ENCODE measurements at places on chromosomes 12 and 14. TPM values are rescaled to one million over a fixed set of nuclear protein-coding genes. Genes with fewer than 3 reads are reported as not detected.
A peak's percentile ranks its signal among the peaks of the same experiment; 100 is the strongest.

Gene MIP
- not detected for total RNA-seq

Gene CCDC77
- 2.4 TPM for total RNA-seq

Gene PTPRB
- 22.9 TPM for total RNA-seq

Gene MEG3
- total RNA-seq = 10.6 TPM

Gene CMKLR1
- 4.2 TPM for total RNA-seq

Gene KIF5A
- 6.2 TPM for total RNA-seq

Gene SIX1
- total RNA-seq = 0.14 TPM

Gene KRR1
- 18.2 TPM for total RNA-seq

Gene KRT75
- total RNA-seq = not detected

- no peak for DNase-seq
- no peaks in the 10 kb centered on the region for H3K36me3 ChIP-seq
- H3K27ac ChIP-seq = no peak overlapping the region
- H3K4me3 ChIP-seq = no peak overlapping the region
Measured at GRCh38 chr12:121719926-121720414, 7.4 kb downstream of the TMEM120B start.

- no peaks in the 10 kb centered on the region for H3K27me3 ChIP-seq
- H3K27ac ChIP-seq = peak overlapping the region; percentile 49
- H3K4me1 ChIP-seq = peaks cover 4% of the 10 kb centered on the region
- no peak overlapping the region for H3K4me3 ChIP-seq
Measured at GRCh38 chr12:106281056-106281782, 21.3 kb upstream of the TCP11L2 start.

GRCh38 chr12:1622406-1622805 lies 6.6 kb upstream of the WNT5B start:
- H3K27ac ChIP-seq = no peak overlapping the region
- no peaks in the 10 kb centered on the region for H3K36me3 ChIP-seq
- DNase-seq = no peak

DNA sequence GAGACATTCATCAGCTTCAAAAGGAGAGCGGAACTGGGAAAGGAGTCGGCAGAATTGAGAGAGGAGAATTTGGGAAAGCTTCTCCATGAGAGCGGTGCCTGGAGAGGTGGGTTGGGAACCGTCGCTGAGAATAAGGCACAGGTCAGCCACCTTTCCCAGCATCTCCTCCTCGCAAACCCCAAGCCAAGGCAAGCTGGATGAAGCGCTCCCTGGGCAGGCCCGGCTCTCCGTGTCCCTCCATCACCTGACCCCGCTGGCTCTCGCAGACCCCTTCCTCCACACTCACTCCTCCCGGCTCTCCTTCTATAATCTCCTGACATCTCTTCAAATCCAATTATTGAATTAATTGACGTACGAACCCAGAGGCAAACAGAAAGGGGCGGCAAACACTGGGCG lies 18.9 kb upstream of the ATP5MC2 start:
- no peaks in the 10 kb centered on the region for H3K36me3 ChIP-seq
- no peak for DNase-seq
- H3K27me3 ChIP-seq = peaks cover 84% of the 10 kb centered on the region
- peaks cover 25% of the 10 kb centered on the region for H3K4me1 ChIP-seq
- H3K27ac ChIP-seq = no peak overlapping the region

DNA sequence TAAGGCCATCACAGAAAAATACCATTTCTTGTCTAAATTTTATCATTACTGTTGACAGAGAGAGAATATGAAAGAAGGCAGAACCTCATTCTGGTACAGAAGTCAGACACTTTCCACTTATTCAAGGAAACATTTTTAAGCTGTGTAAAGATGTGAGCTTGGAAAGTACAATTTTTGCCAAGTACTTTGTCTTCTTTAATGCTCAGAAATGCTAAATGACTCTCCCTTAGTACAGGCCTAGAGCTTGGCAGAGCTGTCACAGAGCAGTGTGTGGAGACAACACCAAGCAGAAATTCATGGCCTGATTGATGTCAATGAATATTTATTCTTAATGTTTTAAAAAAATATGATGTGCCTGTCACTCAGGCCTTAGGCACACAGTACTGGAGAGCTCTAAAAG lies 20.7 kb downstream of the NT5DC3 start:
- H3K4me3 ChIP-seq = no peak overlapping the region
- no peaks in the 10 kb centered on the region for H3K36me3 ChIP-seq
- DNase-seq = no peak
- H3K27me3 ChIP-seq = no peaks in the 10 kb centered on the region

DNA sequence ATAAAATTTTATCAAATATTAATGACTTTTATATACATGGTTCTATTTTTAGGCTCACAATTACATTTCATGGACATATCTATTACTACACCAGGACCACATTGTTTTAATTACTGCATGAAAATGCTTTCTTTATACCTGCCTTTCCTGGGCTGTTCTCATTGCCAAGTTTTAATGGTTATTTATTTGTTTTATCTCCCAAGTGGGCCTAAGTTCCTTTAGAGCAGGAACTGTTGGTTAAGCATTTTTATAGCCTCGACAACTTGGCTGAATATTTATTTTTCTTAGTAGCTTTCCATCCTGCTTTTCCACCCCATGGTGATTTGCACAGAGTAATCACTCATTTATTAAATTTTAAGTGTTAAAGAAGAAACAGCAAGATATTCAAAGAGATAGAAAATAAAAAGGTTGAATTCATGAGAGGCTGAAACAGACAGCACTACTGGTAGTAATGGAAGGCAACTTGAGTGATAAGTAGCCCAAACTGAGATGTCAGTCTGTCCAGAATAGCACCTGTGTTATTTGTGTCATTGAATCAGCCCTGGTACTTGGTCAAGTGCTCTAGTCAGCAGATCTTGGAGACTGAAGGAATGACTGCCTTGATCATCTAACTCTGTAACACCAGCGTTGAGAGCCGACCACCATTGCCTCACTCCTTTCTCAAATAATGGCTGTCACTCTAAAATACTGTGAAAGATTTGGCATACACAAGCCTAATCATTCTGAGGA lies 119.1 kb upstream of the EGLN3 start:
- H3K27ac ChIP-seq = no peak overlapping the region
- DNase-seq = no peak
- H3K4me1 ChIP-seq = no peaks in the 10 kb centered on the region
- no peaks in the 10 kb centered on the region for H3K36me3 ChIP-seq

- no peak for DNase-seq
- H3K4me1 ChIP-seq = no peaks in the 10 kb centered on the region
- H3K36me3 ChIP-seq = no peaks in the 10 kb centered on the region
- H3K27me3 ChIP-seq = peaks cover 48% of the 10 kb centered on the region
- no peak overlapping the region for H3K4me3 ChIP-seq
Measured at GRCh38 chr12:53870117-53870516, 68.5 kb upstream of the HOXC13 start.

- H3K36me3 ChIP-seq = no peaks in the 10 kb centered on the region
- peak; percentile 70 for DNase-seq
- H3K4me3 ChIP-seq = no peak overlapping the region
- no peaks in the 10 kb centered on the region for H3K27me3 ChIP-seq
Measured at GRCh38 chr14:76917158-76917596, 91.0 kb downstream of the LRRC74A start.

GRCh38 chr12:107684990-107685359 lies 624 bp upstream of the PWP1 start:
- H3K27ac ChIP-seq = peak overlapping the region; percentile 84
- H3K27me3 ChIP-seq = no peaks in the 10 kb centered on the region
- peak overlapping the region; percentile 70 for H3K4me3 ChIP-seq
- peak; percentile 21 for DNase-seq
- peaks cover 18% of the 10 kb centered on the region for H3K4me1 ChIP-seq
- H3K36me3 ChIP-seq = no peaks in the 10 kb centered on the region

DNA sequence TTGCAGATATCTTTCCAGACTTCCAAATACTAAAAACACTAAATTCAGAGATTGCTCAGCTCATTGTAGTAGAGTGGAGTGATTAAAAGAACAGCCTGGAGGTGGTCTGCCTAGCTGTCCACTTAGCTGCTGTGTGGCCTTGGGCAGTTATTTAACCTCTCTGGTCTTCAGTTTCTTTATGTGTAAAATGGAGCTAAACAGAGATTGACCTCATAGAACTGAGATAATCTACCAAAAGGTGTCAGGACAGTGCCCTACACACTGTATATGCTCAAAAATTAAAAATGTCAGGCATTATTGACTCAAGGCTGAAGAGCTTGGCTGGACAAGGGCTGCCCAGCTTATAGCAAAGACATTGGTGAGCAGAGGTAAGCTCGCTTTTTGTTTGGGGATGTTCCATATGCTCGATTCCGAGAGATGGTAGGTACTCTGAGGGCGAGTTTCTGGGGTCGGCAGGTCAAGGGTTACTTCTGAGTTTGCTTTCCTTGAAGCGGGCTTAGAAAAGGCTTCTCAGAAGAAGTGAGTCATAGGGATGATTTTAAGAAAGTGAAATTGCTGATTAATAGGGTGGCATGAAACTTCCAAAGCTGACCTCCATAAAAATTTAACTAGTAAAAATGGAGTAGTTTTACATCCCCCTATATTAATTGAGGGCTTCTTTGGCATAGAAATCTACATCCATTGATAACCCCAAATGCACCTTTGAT lies 107.5 kb downstream of the GPATCH2L start:
- no peak overlapping the region for H3K4me3 ChIP-seq
- no peaks in the 10 kb centered on the region for H3K36me3 ChIP-seq
- H3K27me3 ChIP-seq = no peaks in the 10 kb centered on the region
- no peak overlapping the region for H3K27ac ChIP-seq
- DNase-seq = no peak
- no peaks in the 10 kb centered on the region for H3K4me1 ChIP-seq

DNA sequence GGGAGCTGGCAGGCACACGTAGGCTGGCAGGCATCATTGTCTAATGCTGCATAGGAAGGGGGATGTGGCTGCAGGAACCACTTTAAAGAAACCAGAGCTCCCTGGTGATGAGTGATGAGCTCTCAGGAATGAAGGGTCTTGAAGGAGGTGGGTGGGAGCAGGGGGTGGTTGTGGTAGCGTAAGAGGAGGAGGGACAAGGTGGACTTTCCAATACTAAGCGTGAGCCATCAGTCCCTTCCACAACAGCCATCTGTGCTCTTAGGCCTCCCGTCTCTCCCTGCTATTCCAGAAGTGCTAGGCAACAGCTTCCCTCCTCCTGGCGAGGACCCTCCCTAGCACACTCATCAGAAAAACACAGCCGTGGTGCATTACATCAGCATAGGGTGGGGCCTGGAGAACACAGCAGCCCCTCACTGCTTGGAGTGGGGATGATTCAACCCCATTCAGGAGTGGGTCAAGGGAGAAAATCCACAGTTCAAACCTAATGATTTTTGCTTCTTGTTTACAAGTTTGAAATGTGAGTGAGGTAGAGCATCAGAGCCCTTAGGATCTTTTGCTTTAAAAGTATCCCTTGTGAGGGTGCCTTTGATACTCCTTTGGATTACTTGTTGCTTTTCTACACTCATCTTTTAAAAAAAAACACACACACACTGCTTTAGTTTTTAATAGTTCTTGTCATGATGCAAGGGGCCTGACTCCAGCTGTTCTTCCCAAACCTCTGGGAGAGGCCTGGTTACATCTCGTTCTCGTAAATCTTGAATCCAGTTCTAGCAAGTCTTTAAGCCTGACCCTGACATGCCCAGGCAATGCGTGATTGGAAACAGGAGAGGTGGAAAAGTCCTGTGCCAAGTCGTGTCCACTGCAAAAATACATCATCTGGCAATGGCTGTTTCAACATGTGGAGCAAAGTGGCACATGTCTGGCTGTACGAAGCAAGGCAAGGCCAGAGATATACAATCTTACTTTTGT lies 356.4 kb upstream of the DDHD1 start:
- no peaks in the 10 kb centered on the region for H3K36me3 ChIP-seq
- no peak overlapping the region for H3K4me3 ChIP-seq
- peak; percentile 37 for DNase-seq
- H3K4me1 ChIP-seq = peaks cover 11% of the 10 kb centered on the region
- no peaks in the 10 kb centered on the region for H3K27me3 ChIP-seq
- peak overlapping the region; percentile 74 for H3K27ac ChIP-seq

DNA sequence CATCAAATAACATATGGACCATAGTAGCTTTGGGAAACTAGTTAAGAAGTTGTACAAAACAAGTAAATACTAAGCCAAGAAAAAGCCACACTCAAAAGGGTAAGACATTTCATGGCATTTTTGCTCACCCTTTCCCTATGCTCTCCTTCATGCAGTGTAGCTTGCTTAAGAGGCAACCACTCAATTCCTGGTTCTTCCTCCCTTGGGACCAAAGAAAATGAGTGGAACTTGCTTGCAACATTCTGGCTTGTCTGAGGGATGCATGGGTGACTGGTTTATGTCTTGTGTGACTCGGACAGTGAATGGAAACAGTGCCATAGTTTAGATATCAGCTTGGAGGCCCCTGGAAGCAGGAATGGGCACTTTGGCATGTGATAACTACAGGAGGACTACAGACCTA lies 252.0 kb upstream of the ARID2 start:
- DNase-seq = no peak
- H3K27me3 ChIP-seq = no peaks in the 10 kb centered on the region
- no peaks in the 10 kb centered on the region for H3K4me1 ChIP-seq
- H3K4me3 ChIP-seq = no peak overlapping the region

GRCh38 chr12:12804011-12804410 lies 9.1 kb upstream of the DDX47 start:
- peaks cover 4% of the 10 kb centered on the region for H3K4me1 ChIP-seq
- H3K4me3 ChIP-seq = no peak overlapping the region
- H3K27me3 ChIP-seq = no peaks in the 10 kb centered on the region
- no peak for DNase-seq
- peak overlapping the region; percentile 87 for H3K27ac ChIP-seq
- no peaks in the 10 kb centered on the region for H3K36me3 ChIP-seq

- no peaks in the 10 kb centered on the region for H3K36me3 ChIP-seq
- H3K4me3 ChIP-seq = no peak overlapping the region
- H3K27ac ChIP-seq = no peak overlapping the region
- H3K4me1 ChIP-seq = peaks cover 9% of the 10 kb centered on the region
Measured at GRCh38 chr12:52087961-52088820, 8.7 kb downstream of the SMIM41 start.

DNA sequence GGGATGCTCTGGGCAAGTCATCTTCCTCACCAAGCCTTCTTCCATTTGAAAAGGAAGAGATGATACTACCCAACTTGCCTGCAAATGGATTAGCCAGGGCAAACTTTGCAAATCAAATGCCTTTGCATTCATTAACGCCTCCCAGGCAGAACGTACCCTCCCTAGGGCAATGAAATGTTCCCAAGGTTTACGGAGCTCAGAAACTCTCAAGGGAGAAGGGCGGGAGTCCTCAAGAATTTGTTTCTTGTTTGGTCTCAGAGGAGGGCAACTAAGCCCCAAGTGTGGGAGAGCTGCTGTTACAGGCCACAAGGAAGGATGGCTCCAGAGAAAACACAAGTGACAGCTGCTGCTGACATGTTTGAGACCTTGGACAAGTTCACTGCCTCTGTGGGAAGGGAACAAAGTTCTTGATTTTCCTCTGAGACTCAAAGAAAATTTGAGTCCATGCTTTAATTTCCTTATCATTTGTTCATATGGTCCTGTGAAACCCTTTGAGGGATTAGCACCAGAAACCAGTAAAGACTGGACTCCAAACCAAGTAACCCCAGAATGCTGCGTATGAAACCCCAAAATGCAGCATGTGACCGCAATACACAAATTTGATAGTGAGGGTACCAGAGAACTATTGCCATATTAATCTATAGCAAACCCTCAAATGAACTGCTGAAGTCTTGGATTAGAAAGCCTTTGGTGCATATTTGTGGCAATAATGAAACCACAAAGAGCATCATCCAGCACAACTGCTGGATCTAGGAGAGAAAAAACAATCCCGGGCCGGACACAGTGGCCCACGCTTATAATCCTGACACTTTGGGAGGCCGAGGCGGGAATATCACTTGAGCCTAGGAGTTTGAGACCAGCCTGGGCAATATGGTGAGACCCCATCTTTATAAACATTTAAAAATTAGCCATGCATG lies 22.9 kb downstream of the SPTB start:
- no peak overlapping the region for H3K27ac ChIP-seq
- H3K36me3 ChIP-seq = no peaks in the 10 kb centered on the region
- no peaks in the 10 kb centered on the region for H3K4me1 ChIP-seq
- no peak for DNase-seq
- H3K27me3 ChIP-seq = no peaks in the 10 kb centered on the region

Measured in transverse colon (tissue), 4 donors.